NCI-H187 treated with DMSO at 0.1 percent for 48 hours (cell line): ENCODE measurements at places on chromosomes 12 and 14.

- DNase-seq, result no peak
These were observed 41.3 kb downstream of the LTBP2 start for GRCh38 chr14:74570696-74571095.

- DNase-seq, result no peak
These were observed 42.1 kb downstream of the DCAF4 start for GRCh38 chr14:72968316-72968715.

DNA sequence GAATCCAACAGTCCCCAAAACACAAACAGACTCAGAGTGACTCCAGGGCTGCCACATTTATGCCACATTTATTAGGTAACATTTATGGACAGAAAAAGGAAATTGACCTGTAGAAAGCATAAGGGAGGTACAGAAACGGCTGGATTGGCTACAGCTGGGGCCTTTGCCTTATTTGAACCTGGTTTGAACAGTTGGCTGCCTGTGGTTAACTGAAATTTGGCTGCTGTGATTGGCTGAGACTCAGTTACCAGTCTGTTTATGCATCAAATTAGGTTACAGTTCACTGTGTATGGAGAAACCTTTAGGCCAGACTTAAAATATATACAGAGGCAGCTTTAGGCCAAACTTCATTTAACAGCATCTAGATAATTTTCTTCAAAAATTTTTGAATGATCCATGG is 27.8 kb upstream of the PCNX1 start:
- no peak for DNase-seq

- no peak for DNase-seq
These were observed 12.7 kb upstream of the BDKRB2 start for GRCh38 chr14:96191841-96192462.

DNA sequence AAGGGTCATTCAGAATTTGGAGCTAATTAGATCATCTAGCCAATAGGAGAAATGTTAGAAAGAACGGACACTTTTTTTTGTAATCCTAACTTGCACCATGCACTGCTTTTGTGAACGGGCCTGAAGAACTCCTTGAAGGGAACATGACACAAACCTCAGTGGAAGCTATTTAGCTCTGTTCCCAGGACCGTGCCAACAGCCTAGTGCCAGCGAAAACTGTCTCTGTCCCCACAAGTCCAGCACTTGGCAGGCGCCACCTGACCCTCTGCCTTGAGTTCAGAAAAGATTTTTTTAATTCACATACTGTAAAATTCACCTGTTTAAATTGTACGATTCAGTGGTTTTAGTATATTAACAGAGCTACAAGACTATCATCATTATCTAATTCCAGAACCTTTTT is 31.3 kb upstream of the KCNA5 start:
- no peak for DNase-seq

DNA sequence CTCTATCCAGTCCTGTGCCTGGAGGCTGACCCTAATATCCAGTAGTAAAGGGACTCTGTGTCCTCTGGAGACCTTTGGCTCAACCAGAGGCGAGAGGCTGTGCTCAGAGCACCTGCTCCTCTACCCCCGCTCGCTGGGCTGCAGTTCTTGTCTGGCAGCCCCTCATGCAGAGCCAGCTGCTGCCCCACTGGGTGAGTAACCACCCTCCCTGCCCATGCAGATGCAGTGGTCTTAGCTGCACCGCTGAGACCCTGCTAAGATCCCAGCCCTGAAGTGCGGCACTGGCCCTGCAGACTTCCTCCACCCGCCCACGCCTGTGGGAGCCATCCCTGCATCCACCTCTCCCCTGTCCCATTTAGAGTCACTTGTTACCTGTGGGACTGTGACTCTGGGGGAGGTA is 347.5 kb upstream of the SFSWAP start:
- DNase-seq, result no peak

- DNase-seq, result no peak
These were observed 41.2 kb upstream of the MED13L start for GRCh38 chr12:116318576-116319232.

GRCh38 chr14:24820616-24821015 is 186.6 kb upstream of the GZMB start:
- DNase-seq, result no peak

DNA sequence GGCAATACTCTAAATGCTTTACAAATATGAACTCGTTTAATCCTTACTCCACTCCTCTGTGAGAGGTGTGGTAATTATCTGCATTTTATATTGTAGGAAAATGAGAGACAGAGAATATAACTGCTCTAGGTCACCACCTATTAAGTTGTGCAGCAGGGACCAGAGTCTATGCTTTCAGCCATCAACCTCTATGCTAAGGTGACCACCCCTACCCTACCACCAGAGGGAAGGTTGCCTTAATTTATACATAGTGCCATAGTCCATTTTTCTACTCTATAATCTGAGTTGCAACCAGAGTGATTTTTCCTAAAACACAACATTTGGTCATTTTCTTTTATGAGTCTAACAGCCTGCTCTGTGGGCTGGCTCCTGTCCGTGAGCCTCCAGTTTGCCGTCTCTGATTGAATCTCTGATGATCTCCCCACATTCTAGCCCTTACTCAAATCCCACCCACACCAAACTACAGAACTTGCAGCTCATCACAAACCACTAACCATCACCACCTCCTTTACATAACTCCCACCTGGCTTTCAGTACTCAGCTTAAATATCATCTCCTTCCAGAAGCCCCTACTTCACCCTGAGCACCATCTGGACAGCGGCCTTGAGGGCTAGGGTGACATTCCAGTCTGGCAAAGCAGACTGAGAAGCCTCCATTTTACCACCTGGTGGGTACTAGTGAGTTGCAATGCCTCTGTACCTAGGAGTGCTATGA is 126.6 kb downstream of the PPM1H start:
- no peak for DNase-seq

DNA sequence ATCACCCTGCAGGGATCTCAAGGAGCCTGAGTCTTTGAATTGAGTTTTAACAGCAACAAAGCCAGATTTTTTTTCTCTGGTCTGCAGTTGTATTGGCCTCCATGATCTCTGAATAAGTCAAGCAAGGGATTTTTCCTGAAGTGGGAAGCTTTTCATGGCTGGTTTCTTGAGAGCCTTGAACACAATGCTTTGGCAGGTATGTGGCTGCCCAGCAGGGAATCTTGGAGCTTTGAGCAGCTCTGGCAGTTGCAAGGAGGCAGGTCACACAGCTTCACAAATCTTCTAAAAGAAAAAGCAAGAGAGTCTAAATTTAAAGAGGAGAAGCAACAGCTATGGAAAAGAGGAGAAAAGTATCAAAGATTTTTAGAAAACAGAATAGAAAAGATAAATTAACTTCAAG is 60.1 kb downstream of the RPS29 start:
- DNase-seq, result no peak

- no peak for DNase-seq
These were observed 25.4 kb upstream of the BCL7A start for GRCh38 chr12:121996050-121996944.

DNA sequence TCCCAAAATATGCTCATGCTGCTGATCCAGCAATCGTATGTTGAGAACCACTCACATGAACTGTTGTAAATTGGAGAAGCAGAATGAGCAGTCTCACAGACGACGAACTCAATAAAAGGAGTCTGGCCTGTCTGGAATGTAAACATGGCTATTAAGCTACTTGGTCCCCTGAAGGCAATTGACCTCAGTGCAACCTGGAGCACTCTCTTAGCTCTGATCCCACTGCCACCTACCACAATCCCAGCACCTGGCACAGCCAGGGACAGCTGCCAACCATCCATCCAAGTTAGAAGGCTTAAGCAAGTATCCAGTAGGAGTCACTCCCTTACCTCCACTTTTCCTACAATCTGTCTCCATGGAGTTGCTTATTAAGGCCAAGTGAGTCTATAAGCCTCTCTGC is 406.9 kb upstream of the CLEC14A start:
- DNase-seq, result no peak

DNA sequence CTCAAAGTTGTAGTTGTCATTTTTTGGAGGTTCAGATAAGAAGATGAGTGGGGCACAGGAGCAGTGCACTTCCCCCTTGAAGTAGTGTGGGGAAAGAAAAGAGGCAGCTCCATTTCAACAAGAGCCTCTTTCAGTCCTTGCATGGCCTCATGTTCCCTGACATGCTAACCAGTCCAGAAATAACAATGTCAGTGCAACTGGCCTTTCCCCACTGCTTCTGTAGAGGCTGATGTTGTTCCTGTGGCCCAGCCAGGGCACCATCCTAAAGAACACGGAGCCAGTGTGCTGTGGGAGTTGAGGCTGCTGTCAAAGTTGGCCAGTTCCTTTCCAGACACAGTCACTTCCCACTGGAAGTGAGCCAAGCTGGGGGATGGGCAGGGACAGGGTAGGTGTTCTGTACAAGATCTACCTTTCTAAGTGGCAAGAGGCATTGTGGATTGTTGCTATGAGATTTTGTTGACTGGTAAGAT is 77.7 kb upstream of the SLC38A2 start:
- DNase-seq, result no peak

DNA sequence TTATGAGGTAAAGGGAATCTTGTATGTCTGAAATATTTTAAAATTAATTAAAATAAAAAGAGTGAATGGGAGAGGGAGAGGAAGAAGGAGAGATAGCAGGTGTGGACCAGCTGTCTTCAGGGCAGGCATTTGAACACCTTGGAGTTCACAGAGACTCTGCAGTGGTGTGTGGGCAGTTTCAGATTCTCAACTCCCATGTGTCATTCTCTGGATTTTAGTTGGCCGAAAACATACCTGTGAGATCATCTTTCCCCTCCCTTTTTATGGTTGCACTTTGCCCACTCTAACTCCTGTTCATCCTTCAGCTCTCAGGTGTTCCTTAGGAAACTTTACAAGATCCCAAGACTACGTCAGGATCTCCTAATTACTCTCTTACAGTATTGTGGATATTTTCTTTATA is 108.1 kb downstream of the ERC1 start:
- DNase-seq, result no peak

- no peak for DNase-seq
These were observed 393 bp upstream of the KLHL33 start for GRCh38 chr14:20436363-20436755.

DNA sequence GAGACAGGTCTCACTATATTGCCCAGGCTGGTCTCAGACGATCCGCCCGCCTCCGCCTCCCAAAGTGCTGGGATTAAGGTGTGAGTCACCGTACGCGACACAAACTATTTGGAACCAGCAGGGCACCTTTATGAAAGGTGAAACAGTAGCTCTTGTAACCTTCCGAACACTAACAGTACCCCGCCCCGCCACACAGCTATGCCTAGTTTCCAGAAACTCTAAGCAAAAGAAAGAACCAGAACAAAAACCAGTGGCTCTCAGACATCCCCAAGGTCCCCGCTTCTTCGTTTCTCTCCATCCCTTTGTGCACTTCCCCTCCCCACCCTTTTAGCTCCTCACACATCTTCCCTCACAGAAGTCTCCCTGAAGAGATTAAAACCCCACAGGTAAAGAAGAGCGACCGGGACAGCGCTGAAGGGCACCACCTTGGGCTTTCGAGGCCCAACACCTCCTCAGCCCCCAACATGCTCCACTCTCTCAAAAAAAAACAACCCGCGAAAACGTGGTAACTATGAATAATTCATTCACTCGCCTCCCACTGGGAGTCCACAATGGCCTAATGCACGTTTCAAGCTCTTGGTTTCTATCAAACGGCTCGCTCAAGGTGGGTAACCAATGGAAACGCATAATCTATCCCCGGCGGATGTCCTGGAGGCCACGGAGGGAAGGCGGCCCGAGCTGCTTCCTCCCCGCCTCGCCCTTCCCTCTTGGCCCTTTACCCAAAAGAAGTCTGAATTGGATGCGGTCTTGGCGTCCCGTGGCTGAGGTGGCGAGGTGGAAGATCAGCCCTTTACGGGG is 877 bp downstream of the BAG5 start:
- DNase-seq, result no peak

- DNase-seq, result no peak
These were observed 2.8 kb upstream of the FOXG1 start for GRCh38 chr14:28763751-28764256.

- DNase-seq, result no peak
These were observed 12.2 kb downstream of the TNFRSF1A start for GRCh38 chr12:6329703-6330064.

DNA sequence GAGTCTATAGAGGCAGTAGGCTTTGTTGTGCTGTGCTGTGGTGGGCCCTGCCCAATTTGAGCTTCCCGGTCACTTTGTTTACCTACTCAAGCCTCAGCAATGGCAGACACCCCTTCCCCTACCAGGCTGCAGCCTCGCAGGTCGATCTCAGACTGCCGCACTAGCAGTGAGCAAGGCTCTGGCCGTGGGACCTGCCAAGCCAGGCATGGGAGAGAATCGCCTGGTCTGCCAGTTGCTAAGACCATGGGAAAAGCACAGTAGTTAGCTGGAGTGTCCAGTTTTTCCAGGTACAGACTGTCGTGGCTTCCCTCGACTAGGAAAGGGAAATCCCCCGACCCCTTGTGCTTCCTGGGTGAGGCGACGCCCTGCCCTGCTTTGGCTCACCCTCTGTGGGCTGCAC is 26.3 kb downstream of the ANO6 start:
- DNase-seq, result no peak

DNA sequence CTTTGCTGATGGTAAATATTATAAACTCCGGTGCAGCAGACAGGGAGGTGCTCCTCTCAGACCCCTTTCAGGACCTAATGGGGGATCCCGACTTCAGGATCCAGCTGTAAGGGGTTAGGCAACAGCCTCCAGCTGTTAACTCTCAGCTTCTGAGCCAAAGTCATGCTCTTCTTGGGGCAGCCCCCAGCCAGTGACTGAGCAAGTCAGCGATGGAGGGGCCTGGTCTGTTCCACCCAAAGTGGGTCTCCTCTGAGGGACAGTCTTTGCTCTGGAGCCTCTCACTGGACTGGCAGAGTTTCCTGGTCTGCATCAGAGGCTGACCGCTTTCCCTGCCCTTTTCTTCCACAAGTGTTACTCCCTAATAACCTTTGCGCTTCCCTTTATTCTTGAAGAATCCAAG is 184.2 kb upstream of the DIO3 start:
- no peak for DNase-seq

GRCh38 chr12:23006413-23006812 is 381.4 kb downstream of the ETNK1 start:
- no peak for DNase-seq

- DNase-seq, result no peak
These were observed 88.4 kb downstream of the LIN7A start for GRCh38 chr12:80849337-80849736.

- no peak for DNase-seq
These were observed 947 bp downstream of the GAS2L3 start for GRCh38 chr12:100574187-100575074.

- DNase-seq, result no peak
These were observed 56.2 kb upstream of the BEGAIN start for GRCh38 chr14:100643426-100643825.

- no peak for DNase-seq
These were observed 2.6 kb upstream of the C14orf180 start for GRCh38 chr14:104576970-104577332.

DNA sequence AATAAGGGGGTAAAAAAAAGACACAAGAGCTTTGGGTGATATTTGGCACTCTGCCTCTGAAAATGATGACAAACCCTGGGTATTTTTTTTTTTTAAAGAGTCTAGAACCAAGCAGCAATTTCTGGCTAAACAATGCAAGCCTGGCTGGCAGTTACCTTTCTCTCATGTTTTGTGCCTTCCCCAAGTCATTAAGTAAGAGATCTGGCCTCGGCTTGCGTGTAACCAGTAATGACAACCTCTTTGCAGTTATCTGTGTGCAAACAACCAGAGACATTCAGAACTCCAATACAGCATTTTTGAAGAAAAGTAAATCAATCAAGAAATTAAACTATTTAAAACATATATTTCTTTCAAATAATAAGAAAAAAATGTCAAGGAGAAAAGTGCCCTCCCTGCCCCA is 167.5 kb downstream of the KCNC2 start:
- no peak for DNase-seq

- DNase-seq, result no peak
These were observed 126.1 kb downstream of the SMOC1 start for GRCh38 chr14:70005281-70005805.
